ENCODE measurements at places on chromosomes 4 and X.
A peak's percentile ranks its signal among the peaks of the same experiment; 100 is the strongest.

DNA sequence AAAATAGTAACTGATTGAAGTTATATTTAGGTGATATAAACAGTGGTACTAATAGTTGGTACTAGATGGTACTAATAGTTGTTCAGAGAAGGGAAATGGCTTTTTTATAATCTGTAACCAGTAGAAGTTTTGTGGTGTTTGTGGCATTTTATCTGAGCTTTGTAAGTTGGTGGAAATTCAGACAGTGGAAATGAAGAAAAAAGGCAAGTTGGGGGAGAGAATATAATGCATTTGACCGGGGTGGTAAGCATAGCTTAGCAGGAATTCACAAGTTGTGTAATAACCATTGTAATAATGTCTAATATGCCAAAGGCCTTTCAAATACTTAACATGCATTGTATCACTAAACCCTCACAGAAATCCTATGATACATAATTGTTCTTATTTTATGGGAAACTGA is 36.3 kb downstream of the DTHD1 start:
- no peak for DNase-seq

DNA sequence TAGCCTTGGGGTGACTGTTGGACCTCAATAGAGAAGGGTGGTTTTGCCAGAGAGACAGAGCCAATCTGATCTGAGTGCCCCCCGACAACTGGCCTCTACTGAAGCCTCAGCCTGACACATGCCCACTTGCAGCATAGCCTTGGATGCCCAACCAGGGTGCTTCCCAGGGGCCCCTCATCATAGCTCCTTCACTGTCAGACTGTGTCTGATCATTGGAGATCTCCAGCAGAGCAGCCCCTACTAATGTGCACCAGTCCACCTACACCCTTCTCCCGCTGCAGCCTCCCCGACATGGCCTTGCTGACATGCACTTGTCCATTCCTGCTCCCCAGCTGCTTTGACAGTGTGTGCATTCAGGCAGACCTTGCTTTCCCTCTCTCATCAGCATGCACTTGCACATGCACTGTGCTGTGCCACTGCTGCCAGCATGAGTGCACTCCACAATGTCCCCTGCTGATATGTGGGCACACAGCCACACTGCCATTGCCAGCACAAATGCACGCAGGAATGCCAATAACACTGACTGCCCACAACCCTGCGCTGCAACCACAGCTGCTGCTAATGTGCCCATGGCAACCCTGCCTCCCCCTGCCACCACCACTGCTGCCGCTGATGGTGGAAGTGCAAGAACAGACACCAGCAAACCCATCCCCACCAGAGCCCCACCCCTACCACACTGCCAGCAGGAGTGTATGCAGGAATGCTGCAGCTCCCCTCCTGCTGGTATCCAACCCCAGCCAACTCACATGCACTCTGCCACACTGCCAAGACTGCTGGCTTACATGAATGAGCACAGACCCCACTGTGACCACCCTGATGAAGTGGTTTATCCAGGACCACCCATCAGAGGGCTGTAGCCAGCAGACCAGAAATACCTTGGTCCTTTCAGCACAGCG is 68.1 kb upstream of the ZMAT1 start:
- DNase-seq, result no peak

DNA sequence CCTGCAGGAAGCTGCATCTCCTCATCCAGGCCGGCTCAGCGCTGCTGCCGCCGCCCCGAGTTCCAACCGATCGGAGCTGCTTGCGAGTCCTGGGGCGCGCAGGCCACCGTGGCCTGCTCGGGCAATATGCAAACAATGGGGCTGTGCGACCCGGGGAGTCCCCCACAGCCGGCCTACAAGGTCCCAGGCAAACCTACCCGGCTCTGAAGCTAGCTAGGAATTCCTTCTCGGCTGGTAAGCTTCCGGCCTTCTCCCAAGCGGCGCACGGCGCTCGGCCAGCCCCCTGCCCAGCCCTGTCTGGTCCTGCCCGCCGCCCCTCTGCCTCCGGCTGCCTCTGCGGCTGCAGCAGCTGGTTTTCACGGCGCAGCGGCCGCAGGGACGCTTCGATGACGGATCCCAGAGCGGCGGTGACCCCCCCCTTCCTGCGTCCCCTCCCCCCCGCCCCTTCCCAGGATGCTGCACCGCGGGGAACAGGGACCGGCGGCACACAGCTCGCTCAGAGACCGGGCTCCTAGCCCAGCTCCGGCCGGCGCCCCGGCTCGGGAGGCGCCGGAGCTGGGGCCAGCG is 59.4 kb downstream of the TSC22D3 start:
- peak; percentile 40 for DNase-seq

DNA sequence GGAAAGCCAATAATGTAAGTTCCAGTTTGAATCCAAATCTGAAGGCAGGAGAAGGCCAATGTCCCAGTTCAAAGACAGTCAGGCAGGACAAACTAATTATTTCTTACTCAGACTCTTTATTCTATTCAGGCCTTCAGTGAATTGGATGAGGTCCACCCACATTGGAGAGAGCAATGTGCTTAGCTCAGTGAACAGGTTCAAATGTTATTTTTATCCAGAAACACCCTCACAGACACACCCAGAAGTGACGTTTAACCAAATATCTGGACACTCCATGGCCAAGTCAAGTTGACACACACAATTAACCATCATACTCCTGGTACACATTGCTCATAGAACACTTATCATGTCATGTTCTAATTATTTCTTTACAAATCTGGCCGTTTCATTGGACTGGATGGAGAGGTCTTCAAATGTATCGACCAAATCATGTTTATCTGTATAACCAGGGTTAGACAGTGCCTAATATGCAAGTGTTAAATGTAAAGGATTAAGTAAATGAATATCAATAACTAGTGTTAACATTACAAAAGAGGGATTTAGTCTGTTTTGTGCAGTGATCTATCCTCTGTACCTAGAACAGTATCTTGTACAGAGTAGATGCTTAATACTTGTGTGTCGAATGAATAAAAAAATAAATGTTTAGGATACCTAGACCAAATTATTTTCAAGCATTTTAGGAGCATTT is 27.1 kb upstream of the XK start:
- no peak for DNase-seq

DNA sequence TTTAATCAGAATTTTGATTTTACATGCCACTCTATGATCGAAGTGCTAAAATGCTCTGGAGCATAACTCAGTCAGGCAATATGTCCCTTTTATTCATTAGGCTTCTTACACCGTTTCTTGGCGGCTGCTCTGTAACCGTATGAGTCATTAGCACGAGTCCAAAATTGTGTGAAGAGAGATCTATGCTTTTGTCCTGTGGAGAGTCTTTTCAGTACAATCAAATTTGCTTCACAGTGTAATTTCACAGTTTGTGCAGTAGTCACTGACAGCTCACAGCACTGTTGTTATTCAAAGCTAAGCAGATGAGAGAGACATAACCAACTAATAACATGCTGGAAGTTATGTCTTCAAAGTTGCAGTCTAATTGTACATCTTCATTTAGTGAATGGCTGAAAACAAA is 167.8 kb downstream of the PCDH10 start:
- no peak for DNase-seq

DNA sequence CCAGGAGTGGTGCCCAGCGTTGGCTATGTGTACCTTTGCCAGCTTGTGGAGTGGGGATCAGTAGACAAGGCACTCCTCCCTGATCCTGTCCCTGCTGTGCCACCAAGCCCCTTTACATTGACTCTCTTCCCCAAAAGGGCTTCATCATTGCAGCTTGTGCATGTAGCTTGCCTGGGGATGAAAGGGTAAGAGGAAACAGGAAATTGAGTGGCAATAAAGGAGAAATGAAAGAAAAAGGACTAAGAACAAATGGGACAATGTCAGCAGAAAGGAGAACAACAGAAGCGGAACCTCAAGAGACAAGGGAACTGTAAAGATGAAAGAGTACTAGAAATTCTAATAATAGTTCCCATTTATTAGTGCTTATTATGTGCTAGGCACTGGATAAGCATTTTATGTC is 8.7 kb upstream of the IL13RA1 start:
- DNase-seq, result no peak

DNA sequence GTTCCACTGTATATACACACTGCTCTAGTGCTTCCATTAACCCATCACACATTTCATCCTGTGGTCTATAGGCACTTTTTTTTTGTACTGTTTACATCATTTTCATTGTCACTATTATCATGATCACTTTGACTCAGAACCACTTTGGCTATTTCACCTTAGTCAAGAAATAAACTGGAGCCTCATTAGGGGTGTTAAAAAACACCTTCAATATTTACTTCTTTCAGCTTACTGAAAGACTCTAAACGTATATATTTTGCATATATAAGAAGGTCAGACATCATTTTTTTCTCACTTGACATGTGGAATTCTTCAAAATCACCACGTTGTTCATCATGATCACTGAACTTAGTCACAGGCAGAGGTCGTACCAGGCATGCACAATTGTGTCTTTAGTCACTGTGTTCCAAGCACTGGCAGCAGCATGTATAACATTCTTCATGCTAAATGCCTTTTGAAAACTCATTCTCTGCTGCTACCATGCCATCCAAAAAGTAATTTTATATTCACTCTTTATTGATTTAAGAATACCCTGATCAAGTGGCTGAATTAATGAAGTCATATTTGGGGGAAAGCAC is 229.2 kb upstream of the ARSJ start:
- DNase-seq, result no peak

DNA sequence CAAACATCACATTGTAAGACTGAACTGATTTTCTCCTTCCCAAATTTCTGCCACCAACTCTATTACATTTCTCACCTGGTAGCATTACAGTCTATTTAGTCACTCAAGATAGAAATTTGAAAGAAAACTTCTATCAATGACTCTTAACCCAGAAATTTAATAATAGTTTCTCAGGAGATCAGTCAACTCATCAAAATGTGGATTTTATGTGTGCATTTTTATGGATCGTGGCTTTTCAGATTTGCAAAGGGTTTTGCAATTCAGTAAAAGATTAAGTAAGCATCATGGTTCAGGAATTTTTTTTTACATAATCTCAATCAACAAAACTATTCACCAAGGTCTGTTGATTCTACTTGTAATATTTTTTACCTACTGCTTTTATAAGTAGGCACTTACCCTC is 111.1 kb downstream of the CFAP299 start:
- DNase-seq, result no peak

GRCh38 chr4:116400480-116400879 is 684.9 kb downstream of the TRAM1L1 start:
- DNase-seq, result no peak

GRCh38 chr4:185576314-185576961 is 41.1 kb upstream of the PDLIM3 start:
- no peak for DNase-seq

DNA sequence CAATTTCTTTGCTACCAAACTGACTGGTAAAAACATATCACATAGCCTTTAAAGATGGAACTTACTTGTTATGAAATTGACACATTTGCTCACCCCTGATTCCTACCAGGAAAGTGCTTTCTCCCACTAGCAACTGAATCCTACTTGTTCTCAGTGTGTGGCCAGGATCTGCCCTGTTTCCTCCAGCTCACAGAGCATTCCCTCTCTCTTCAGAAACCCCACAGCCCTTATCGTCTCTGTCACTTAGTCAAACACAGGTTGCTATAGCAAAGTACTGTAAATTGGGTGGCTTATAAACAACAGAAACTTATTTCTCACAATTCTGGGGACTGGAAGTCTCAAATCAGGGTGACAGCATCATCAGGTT is 265.2 kb upstream of the BOD1L1 start:
- no peak for DNase-seq

DNA sequence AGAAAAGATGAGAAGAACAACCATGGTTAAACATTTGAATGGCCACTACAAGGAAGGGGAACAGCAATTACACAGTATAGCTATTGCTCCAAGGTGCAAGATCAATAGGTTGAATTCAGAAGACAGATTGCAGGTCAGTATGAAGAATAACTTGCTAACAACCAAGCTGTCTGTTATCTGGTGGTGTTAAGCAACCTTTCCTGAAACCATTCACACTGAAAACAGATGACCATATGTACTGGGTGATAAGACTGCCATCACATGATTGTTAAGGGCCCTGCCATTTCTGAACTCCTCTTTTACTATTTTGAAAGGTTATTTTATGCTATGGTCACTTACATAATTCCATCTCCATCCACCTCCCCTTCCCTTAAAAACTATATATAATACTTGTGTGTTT is 6.8 kb downstream of the GABRA3 start:
- DNase-seq, result no peak

- DNase-seq, result no peak
Measured at GRCh38 chr4:154585369-154586018, 5.0 kb downstream of the FGA start.

GRCh38 chr4:161457311-161457710 is 706.5 kb downstream of the FSTL5 start:
- DNase-seq, result no peak
